B cell (primary cell): ENCODE measurements at places on chromosomes 3 and 15. TPM values are rescaled to one million over a fixed set of nuclear protein-coding genes. Genes with fewer than 3 reads are reported as not detected.

FEZF2 gene
- total RNA-seq = not detected in 2 replicates

- DNase-seq = peak; percentile 41
These were observed 809 bp downstream of the NDUFAF3 start for GRCh38 chr3:49022688-49023171.

FAM174B gene
- 1.8 and 1.9 TPM in 2 replicates for total RNA-seq

FHIT gene
- total RNA-seq = 7.0 and 7.8 TPM in 2 replicates

- peak; percentile 81 for DNase-seq
These were observed 190.5 kb downstream of the GREM1 start for GRCh38 chr15:32908135-32908801.

DNA sequence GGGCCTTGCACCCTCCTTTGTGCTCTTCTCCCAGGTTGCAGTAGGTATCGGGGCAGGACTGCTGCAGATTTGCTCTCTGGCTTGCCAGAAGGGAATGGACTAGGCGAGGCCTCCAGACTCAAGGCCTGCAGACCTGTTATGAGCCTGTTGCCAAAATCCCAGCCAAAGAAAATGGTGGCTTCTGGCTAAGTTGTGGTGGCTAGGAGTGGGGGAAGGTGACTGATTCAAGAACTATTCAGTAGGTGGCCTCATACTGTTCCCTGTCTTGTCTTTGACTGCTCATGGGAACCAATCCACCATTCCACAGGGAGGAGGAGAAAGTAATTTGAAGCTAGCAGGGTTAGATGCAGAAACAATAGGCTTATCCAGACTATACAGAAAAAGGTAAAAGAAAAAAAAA is 380.4 kb upstream of the PROK2 start:
- no peak for DNase-seq

DNA sequence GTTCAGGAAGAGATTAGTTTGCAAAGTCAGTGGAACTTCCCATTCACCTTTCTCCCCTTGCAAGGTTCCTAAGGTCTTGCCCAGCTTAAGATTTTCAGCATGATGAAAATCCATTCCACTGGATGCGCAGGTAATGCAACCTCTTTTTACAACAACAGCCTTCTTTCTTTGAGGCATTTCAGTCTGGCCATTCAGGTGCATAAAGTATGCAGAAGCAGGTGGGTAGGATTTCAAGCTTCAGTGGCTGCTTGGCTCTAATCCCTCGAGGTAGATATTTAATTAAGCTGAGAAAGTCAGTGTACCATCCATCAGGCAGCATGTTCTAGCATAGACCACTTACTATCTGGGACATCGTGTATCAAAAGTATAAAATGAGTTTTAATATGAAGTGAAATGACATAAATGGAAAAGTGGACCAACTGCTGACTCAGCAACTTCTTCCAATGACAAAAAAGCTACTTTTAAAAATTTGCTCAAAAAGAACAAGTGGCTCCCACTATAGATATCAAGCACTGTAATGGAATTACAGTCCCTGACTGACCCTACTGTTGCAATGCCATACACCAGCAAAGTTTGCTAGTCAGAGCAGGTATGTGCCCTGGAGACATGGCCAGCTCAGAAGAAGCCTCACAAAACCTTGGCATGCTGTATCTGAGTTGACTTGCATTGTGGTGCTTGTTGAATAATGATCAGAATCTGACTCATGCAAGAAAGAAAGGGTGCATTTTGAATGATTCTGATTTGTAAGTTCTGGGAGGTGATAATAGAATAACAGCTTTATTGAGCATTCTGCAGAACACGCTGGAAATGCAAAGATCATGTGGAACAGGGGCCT is 459.9 kb upstream of the MCTP2 start:
- DNase-seq = no peak

DNA sequence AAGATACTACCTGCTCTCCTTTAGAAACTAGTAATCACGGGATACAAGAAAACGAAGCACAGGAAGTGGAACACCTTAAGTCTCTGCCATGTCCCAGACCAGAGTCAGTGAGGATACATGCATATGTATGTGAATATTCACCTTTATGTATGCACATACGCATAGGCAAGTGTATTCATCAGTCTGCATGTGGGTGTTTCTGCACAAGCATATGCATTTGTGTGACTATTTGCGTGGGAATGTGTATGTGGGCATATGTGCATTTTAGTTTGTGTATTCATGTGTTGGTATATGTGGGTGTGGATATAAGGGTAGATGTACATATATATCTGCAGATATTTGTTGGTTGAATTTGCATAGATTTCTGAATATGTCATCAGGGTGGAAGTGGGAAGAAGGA is 889.7 kb downstream of the AGBL1 start:
- DNase-seq = no peak

RHOV gene
- 0.41 and 0.54 TPM in 2 replicates for total RNA-seq

DNA sequence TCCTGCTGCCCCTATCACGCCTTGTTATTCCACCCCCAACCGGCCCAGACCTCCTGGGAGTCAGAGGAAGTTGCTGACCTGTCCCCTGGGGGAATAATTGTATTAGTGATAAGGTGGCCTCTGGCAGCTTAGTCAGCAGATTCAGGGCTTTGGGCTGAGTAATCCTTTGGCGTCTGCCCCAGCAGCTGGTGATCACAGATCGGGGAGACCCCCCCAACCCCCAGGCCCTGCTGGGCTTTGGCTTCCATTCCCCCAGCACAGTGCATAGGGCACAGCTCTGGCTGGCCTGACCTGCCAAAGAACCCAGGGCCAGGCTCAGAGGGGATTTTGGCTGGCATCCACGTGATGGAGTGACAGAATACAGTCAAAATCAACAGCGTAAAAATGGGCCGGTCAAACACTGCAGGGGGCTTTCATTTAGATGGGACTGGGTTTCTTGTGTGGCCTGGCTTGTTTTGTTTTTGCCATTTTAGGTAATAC is 3.9 kb upstream of the NR2E3 start:
- DNase-seq = no peak

DNA sequence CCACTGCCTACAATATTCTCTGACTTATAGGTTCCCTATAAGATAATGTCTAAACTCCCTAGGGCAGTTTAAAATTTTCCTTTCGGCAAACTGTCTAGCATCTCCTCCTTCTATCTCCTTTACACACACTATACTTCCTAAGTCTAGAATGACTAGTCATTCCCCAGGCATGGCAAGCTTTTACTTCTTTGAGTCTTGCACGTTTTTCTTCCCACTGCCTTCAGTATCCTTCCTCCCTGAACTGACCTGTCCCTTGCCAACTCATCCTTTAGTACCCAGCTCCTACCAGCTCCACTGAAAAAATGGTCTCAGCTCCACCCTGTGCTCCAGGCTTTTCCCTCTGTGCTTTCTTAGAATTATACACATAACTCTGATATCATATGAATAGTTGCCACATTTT is 93.8 kb upstream of the KBTBD8 start:
- no peak for DNase-seq

GRCh38 chr3:184791171-184791570 is 20.8 kb upstream of the VPS8 start:
- no peak for DNase-seq

- no peak for DNase-seq
These were observed 8.7 kb downstream of the WDR82 start for GRCh38 chr3:52269776-52270175.

- no peak for DNase-seq
These were observed 10.9 kb upstream of the RTP1 start for GRCh38 chr3:187186375-187186774.

DNA sequence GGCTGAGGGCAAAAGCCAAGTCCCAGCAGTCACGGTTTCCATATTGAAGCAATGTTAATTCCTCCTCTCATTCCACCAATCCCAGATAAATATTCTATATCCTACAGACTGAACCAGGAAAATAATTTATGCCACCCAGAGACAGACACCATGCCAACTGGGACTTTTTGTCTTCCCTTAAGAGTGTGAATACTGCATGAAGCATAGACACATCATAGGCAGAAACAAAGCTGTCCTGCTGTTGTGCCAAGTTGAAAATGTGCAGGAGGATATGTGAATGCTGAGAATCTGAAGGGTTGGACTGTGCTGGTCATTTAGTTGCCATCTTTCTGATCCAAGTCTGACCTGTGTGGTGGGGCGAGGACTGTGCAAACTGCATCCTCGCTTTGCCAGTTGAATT is 37.7 kb downstream of the RFTN1 start:
- DNase-seq = no peak

GRCh38 chr15:67067930-67068551 is 2.6 kb downstream of the SMAD3 start:
- DNase-seq = no peak
